Activated CD4-positive, alpha-beta T cell treated with anti-CD3 and anti-CD28 coated beads, Interleukin-2, Interleukin-4, amounts not matched to agents 100 ng/mL and 50 ng/mL, durations not matched to agents 16 hours and 8 hours (primary cell): ENCODE measurements at places on chromosomes 4 and X.

DNA sequence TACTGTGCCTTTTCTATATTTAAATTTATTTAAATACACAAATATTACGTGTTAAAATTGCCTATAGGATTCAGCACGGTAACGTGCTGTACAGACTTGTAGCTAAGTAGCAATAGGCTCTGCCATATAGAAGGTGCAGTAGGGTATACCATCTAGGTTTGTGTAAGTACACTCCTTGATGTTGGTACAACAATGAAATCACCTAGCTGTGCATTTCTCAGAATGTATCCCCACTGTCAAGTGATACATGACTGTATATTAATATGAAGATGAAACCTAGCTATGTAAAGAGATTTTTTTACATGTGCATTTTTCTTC is 431.2 kb downstream of the KCTD8 start:
- DNase-seq: no peak

DNA sequence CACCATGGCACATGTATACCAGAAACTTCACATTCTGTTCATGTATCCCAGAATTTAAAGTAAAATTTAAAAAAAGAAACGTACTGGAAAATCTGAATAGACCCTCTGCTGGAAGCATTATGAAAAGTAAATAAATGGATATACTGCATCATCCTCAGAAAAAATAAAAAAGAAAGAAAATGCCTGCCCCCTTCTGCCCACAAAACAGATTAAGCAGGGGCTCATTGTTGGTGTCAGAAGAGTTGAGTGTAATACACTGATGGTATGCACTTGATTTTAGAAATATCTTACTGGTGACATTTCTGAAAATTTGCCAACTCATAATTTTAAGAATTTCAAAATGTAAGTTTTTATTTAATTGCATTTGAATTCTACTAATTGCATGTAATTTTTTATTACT is 77.8 kb downstream of the LRP2BP start:
- DNase-seq: no peak

DNA sequence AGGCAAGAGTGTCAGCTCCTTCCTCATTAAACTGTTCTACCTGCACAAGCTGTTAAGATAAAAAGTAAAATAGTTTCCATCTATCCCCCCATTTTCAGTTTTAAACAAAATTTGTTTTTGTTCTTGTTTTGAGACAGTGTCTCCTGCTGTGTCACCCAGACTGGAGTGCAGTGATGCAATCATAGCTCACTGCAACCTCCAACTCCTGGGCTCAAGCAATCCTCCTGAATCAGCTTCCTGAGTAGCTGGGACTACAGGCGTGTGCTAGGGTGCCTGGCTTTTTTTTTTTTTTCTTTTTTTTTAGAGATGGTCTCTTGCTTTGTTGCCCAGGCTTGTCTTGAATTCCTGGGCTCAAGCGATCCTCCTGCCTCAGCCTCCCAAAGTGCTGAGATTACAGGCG is 105.4 kb downstream of the HS6ST2 start:
- no peak for DNase-seq

DNA sequence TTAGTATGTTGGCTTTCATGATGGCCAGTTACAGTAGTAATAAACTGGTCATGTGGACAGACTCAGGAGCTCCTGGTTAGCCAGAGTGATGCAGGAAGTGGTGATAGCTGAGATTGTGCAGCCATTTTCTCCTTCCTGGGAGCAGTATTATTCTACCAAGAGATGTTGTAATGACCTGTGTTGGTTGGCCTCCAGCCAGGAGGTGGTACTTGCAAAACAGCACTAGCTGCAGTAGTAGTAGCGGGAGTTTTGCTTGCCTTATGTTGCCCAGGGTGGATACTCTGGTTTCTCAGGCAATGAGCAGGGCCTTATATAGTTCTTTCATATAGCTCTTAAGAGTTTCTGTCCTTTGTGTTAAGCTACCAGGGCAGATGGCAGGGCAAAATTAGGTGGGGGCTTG is 998.8 kb downstream of the GLUD2 start:
- DNase-seq: no peak

- no peak for DNase-seq
Measured at GRCh38 chr4:115149106-115149505, 35.7 kb upstream of the NDST4 start.

GRCh38 chrX:113980953-113981352 is 602.9 kb upstream of the HTR2C start:
- no peak for DNase-seq

DNA sequence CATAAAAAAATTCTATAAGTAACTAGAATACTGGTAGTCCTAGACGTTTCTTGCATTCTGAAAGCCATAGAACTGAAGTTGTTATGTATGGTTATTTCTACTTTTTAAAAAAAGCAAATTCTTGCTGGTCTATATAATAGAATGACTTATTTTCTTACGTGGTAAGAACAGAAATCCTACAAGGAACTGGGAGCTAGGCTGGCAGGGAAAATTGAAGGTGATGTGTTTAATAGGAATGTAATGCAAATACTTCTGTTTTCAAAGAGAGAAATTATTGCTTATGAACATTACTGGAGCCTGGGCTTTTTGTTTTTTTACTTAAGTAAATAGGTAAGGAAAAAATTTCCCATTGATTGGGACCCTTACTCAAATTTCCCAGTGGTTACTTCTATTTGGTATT is 8.9 kb downstream of the CCNA2 start:
- no peak for DNase-seq

- DNase-seq: peak; percentile 67
Measured at GRCh38 chrX:135086197-135086854, 34.0 kb downstream of the ETDB start.

DNA sequence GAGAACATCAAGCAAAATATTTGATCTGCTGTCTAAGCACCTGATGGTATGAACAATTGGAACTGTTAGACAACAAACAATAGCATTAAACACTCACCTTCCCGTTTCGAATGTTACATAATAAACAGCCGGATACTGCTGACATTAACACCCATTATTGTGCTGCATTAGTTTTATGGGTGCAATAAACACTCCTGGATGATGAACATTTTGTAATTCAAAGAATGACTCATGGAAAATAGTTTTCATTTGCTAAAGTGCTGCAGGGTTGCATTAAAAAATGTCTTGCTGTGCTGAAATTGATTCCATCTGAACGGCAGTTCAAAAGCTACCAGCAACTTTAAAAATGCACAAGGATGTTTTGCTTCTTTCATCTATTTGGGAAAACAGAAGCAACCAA is 100.8 kb upstream of the SORBS2 start:
- no peak for DNase-seq

DNA sequence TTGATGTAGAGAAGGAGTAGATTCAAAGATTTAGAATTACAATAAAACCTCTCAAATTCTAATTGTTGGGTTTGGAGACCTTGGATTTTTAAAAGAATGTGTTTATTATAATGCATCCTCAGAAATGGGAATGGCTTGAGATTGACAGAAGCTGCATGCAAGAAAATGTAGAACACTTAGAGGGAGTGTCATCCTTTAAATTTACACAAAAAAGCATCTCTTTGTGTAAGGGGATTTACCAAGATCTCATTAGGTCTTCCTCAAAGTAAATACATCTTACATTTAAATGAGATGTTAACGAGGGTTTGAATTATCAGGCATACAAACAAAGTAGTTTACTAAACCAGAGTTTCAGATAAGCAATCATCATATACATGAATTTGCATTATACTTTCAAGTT is 615.0 kb downstream of the FAM133A start:
- DNase-seq: no peak

GRCh38 chr4:957231-957580 is 16.2 kb downstream of the DGKQ start:
- no peak for DNase-seq

- DNase-seq: no peak
Measured at GRCh38 chr4:156763511-156763910, 208.1 kb downstream of the PDGFC start.

DNA sequence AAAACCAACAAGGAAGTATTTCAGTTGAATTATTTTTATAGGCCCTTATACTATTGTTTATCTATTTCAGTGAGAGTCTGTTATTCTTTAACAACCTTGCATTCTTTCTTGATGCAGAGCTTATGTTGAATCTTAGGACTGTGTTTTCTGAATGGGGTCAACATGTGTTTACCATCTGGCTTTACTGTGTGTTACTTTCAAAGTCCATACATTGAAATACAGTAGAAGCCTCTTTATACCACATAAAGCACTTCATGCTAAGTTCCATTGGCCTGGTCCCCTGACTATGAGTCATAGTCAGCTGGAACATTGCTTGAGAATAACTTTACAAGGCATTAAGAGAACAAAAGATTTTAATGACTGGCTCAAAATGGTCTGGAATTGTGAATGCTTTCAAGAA is 152.6 kb downstream of the GASK1B start:
- no peak for DNase-seq

- no peak for DNase-seq
Measured at GRCh38 chr4:7055111-7055989, 12.2 kb downstream of the TADA2B start.

DNA sequence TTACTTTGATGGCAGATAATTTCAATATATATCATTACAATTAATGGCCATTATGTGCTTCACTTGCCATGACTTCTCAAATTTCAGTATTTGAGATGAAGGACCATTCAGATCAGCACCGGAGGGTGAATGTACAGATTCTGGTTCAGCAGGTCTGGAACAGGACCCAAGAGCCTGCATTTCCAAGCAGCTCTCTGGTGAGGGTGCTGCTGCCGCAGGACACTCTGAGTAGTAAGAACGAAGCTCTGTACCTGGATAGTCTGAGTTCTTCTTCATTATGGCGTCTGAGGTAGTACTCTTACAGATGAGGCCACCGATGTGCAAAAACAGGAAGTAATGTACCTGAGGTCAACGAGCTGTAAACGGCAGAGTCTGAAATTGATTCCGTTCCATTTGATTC is 228.2 kb downstream of the FBXW7 start:
- no peak for DNase-seq

DNA sequence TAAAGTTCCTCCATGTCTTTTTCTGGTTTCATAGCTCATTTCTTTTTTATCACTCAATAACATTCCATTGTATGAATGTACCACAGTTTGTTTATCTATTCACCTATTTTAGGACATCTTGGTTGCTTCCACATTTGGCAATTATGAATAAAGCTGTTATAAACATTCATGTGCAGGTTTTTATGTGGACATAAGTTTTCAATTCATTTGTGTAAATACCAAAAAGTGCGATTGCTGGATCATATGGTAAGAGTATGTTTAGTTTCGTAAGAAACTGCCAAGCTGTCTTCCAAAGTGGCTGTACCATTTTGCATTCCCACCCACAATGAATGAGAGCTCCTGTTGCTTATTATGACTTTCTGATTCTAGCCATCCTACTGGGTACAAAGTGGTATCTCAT is 36.3 kb upstream of the ZFX start:
- DNase-seq: no peak

DNA sequence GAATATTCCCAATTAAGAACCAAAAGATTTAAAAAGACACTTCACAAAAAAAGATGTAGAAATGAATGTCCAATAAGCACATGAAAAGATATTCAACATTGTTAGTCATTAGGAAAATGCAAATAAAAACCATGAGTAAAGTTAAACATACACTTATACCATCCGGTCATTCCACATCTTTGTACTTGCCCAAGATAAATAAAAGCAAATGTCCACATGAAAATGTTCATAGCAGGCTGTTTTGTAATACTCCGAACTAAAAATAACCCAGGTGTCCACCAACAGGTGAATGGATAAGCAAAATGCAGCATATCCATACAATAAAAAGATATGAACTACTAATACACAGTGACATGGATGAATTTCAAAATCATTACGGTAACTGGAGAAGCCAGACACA is 28.6 kb upstream of the ZCCHC4 start:
- DNase-seq: no peak

DNA sequence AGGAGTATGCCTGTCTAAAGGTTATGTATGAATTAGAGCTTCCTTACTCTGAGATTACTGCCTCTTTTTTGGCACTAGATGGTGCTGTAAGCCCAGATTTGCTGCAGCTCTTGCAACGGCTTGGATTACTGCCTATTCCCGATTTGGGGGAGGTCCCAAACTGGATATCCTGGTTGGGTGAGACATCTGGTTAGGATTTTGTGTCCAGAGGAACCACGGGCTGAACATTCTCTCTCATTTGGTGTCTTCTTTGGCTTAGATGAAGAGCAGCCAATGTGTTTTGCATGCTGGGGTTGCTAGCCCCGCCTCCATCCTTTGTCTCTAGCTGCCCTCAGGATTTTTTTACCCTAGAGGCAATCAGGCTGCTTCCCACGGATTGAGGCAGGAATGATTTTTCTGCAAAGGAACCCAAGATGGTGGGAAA is 31.9 kb downstream of the F8A1 start:
- DNase-seq: peak; percentile 31

- DNase-seq: no peak
Measured at GRCh38 chr4:36509845-36510244, 228.4 kb downstream of the DTHD1 start.

GRCh38 chrX:139187738-139188137 is 342.8 kb upstream of the F9 start:
- no peak for DNase-seq

DNA sequence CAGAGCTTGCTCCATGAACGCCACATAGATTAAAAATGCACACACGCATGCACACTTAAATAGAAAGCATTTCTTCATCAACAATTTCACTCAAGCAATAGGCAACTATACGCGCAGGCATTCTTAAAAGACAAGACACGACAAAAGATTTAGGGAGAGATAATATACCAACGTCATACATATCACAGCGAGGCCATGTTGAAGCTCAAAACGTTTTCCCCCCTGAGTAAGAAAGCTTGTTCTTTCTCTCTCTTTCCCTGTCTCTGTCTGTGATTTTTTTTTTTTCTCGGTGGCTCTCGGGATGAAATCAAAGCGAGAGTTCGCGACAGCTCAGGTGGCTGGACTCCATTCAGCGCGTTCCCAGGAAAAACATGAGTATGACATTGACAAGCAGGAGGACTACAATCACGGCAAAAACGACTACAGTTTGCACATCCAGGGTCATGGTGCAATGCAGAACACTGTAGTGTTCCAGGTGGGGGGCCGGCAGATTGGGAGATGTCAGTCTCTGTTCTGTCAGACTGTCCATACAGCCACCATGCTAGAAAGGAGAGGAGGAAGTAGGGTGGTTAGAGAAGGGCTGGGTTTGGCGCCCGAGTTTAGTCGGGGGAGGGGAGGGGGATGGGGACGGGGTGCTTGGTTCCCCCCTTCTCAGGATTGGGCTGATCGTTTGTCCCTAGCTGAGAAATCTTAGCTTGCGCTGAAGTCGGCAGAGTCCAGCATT is 30.7 kb downstream of the ARHGEF9 start:
- DNase-seq: peak; percentile 27

DNA sequence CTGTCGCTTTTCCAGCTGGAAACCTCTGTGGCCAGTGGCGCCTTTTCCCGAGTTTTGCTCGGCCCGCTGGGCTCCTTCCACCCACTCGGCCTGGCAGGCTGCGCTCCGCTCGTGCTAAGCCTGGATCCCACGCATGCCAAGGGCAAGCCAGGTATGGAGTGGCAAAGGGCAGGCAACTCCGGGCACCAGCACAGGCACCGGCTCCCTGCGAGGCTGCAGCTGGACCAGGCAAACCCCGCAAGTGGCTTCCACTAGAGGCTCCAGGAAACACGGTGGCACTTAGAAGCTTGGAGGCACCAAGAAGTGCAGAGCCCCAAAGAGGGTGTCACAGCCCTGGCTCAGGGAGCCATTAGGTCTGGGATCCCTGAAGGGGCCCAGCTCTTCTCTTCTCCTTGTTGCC is 59.5 kb downstream of the PPA2 start:
- DNase-seq: no peak

GRCh38 chrX:44431194-44431593 is 87.7 kb upstream of the EFHC2 start:
- no peak for DNase-seq
